Fibroblast of skin of left biceps (primary cell): ENCODE measurements at places on chromosomes 5 and 9.

DNA sequence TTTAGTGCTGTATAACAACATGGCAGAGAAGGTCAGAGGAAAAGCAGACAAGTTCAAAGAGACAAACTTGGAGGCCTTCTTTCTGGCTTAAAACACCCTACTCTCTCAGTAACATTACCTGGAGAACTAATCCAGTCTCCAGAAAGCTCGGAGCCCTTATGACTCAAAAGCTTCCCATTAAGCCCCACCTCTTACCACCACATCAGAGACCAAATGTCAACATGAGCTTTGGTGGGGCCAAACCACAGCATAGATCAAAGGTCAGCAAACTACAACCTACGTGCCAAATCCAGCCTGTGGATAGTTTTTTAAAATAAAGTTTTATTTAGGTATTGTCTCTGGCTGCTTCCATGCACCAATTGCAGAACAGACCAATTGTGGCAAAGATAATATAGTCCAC lies 589.9 kb downstream of the DNAH5 start:
- DNase-seq = no peak

DNA sequence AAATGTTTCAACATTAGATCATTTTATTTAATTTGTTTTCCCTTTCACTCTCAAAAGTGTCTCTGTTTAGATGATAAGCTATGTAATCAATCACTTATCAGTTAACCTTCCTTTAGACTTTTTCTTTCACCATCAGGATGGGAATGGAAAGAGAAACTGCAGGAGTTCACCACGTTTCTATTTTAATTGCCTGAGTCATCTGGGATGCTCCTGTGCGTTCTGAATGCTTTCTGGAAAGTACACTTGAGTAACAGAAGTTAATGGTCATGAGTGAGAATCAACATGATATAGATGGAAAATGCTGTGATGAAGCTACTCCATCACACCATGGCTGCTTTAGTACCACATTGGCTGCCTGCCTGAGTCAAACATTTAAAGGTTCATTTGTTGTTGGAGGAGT lies 783.3 kb upstream of the CDH9 start:
- DNase-seq = no peak

- DNase-seq = no peak
Measured at GRCh38 chr5:132198571-132198970, 29.1 kb downstream of the P4HA2 start.

DNA sequence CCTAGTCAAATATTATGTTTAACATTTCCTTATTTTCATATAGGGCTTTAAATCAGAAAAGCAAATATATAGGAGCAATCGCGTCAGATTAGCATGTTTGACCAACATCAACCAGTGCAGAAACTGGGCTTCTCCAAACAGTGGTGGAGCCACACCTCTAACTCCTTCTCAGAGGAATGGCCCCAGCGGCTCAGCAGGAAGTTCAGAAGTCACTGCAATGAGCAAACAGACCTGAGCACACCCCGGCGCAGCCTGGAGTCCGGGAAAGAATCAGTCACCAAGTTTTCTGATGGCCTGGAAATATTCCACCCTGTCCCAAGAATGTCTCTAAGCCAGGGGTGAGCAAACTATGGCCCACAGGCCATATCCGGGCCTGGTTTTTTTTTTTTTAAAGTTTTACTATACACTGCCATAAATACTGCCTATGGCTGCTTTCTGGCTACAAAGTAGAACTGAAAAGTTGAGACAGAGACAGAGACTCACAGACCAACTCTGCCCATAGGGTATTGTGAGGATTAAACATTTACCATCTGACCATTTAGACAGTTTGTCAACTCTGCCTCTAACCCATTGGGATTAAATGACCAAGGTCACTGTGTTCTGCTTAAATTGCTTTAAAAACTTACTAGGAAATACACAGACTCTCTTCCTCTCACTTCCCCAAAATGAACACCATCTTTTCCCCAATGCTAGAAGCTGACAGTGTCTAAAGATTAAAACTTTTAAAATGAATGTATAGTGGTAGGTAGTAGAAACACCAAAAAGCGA lies 5.4 kb downstream of the GOLM1 start:
- DNase-seq = no peak

- DNase-seq = no peak
Measured at GRCh38 chr9:2904242-2904930, 60.5 kb upstream of the PUM3 start.

DNA sequence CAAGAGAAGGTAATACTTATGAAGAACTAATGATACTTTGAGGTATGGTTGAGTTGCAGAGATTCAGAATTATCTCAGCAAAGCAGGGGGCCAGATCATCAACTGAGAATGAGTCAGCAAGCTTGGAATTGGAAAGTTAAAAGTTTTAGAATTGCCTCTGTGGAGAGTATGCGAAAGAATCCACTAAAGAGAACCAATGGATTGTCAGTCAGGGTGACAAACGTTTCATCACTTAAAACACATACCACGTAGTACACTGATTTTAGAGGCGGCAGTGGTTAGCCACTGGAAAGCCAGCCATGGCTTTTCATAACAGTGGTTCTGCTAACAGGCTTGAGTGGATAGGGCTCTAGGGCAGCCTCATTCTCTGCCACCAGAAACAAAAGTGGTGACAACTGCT lies 30.7 kb downstream of the AOPEP start:
- peak; percentile 64 for DNase-seq

DNA sequence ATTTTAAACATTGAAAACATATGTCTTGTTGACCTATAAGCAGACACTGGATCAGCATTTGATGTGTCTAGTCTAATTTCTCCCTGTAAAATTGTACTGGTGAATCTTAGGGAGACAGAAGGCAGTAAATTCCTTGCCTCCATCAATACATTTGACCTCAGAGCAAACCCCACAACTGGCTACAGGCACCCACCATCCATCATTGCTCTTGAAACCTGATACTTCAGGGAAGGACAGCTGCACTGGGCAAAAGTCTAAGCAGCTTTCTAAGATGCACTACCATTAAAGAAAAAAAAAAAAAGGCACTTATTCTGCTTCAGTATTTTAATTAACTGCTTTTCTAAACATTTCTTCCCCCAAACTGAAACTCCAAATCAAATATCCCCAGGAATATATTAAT lies 1051.3 kb upstream of the DMAC1 start:
- DNase-seq = no peak

DNA sequence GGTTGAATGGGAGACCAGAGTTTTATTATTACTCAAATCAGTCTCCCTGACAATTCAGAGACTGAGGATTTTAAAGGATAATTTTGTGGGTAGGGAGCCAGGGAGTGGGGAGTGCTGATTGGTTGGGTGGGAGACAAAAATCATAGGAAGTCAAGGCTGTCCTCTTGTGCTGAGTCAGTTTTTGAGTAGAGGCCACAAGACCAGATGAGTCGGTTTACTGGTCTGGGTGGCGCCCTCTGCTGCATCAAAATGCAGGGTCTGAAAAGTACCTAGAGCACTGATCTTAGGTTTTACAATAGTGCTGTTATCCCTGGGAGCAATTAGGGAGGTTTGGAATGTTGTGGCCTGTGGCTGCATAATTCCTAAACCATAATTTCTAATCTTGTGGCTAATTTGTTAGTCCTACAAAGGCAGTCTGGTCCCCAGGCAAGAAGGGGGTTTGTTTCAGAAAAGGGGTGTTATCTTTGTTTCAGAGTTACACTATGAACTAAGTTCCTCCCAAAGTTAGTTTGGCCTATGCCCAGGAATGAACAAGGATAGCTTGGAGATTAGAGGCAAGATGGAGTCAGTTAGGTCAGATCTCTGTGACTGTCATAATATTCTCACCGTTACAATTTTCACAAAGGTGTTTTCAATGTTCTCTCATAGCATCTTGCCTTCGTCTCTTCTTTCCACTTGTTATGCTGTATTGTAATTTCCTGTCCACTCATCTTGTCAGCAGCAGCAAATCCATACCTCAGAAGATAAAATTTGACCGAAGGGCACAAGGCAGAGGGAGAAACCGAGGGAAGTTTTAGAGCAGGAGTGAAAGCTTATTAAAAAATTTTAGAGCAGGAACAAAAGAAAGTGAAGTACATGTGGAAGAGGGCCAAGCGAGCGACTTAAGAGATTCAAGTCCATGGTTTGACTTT lies 59.2 kb upstream of the CLINT1 start:
- peak; percentile 83 for DNase-seq

- no peak for DNase-seq
Measured at GRCh38 chr5:168007286-168007685, 284.2 kb upstream of the WWC1 start.

GRCh38 chr5:157106630-157107461 lies 2.0 kb downstream of the HAVCR2 start:
- no peak for DNase-seq

- DNase-seq = no peak
Measured at GRCh38 chr5:138438724-138439476, at the start of gene REEP2. TSS of gene REEP2 (plus strand) at chr5:138439057. CDS start at chr5:138439209, 152 bp downstream.

DNA sequence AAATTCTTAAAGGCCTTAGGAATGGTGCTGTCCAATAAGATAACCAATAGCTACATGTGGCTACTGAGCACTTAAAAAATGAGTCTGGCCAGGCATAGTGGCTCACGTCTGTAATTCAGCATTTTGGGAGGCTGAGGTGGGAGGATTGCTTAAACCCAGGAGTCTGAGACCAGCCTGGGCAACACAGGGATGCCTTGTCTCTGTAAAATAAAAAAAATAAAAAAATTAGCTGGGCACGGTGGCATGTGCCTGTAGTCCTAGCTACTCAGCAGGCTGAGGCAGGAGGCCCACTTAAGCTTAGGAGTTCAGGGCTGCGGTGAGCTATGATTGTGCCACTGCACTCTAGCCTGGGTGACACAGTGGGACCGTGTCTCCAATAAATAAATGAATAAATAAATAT lies 1.3 kb upstream of the SLC22A5 start:
- DNase-seq = no peak

GRCh38 chr9:110583237-110583636 lies 3.7 kb upstream of the SVEP1 start:
- no peak for DNase-seq

DNA sequence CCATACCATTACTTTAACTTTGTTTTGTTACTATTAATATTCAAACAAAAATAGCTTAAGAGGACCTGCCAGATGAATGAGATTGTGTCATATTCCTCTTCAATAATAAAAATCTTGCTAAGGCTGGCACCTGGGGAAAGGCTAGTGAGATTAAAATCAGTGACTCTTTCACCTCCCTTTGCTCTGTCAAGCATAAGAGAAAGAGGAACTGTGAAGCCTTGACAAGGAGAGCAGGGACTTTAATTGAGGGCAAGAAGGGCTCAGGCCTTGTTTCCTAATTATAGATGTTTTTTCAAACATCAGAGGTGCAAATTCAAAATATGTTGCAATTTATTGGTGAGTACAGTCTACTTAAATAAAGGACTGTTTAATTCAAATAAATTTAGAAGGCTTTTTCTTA lies 91.7 kb downstream of the SPATA31D1 start:
- DNase-seq = no peak

DNA sequence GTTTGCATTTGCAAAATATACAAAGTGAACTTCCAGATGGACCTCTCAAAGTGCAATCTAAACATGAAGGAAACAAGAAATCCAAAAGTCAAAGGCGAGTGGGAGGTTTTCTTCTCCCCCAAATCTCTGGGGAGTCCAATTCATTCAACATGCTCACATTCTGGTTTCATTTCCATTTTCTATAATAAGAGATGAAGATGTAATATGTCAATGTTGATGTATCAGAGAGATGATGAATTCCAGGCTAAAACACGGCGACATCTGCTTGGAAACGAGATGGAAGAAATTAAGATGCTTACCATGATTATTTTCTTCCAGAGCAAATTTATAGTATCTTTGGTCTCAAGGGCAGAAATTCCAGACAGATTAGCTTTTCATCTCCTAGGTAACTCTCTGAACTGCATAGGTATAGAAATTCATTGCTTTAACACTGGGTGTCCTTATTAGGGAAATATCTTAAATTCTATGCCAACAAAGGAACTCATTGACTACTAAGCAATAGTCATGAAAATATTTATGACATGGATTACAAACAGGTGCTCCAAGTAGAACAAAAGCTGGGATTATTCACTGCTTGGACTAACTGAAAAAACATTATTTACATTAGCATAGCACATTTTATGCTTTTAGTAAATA lies 287.9 kb downstream of the SEC61B start:
- no peak for DNase-seq

GRCh38 chr5:1171340-1171941 lies 30.0 kb upstream of the SLC6A19 start:
- DNase-seq = no peak

DNA sequence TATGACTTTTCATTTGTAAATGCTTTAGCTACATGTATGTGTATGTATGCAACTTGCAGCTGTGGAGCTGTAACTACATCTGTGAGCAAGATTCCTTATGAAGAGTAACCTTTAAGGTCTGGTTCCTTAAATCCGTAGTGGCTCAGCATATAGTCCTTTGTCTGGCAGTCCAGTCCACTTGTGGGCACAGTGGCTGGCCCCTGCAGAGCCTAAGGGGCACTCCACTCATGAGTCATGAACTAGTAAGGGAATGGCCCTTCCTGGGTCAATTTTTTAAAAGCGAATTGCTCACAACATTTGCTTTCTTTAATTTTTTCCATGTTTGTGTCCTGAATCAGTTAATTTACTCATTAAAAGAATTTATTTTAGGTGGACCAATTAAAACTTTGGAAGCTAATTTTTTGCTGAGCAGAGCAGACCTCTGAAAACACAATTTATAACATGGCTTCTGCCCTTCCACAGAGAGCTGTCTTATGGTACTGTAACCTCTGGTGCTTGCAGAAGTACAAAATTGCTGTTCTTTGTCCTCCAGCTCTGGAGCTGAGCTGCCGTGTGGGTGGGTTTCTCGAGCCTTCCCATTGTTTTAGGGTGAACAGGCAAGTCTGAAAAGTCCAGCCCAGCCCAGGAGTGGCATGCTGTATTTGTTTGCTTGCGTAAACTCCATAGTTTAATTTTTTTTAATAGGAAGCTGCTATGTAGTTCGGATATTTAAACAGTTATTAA lies 110.1 kb downstream of the MVB12B start:
- no peak for DNase-seq

DNA sequence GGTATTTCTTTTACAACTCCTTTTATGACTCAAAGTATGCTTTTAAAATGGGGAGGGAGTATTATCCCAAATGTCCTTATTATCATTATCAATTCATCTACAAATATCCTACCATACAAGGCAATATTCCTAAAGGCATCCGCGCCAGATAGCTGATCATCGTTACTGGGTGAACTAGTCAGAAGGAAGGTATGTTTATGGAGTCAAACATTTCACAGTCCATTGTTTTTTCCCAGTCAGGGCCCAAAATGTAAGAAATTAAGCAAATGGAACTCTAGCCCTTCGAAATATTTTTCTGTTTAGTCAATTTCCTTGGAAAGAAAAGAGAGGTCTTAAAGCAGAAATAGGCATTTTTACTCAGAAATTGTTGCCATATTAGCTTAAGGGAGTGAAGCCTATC lies 188.5 kb upstream of the CCNG1 start:
- DNase-seq = peak; percentile 44

- DNase-seq = no peak
Measured at GRCh38 chr9:5549658-5550650, 39.6 kb downstream of the PDCD1LG2 start.

GRCh38 chr9:110916403-110916802 lies 121.9 kb downstream of the LPAR1 start:
- no peak for DNase-seq

- no peak for DNase-seq
Measured at GRCh38 chr9:137613259-137613658, 5.5 kb upstream of the EHMT1 start.

GRCh38 chr5:59317023-59317773 lies 576.3 kb downstream of the PDE4D start:
- DNase-seq = no peak
